ENCODE measurements at places on chromosomes 7 and 10. TPM values are rescaled to one million over a fixed set of nuclear protein-coding genes. Genes with fewer than 3 reads are reported as not detected.

FGL2 gene
- not detected for total RNA-seq

CFTR gene
- not detected for total RNA-seq

MPP7 gene
- total RNA-seq: 0.10 TPM

GPRIN2 gene
- 32.7 TPM for total RNA-seq

PRSS2 gene
- total RNA-seq: not detected

FUOM gene
- total RNA-seq: 16.0 TPM

DMBT1 gene
- 0.22 TPM for total RNA-seq

UCMA gene
- not detected for total RNA-seq

AEBP1 gene
- total RNA-seq: not detected

SFRP4 gene
- 4.0 TPM for total RNA-seq

RNF32 gene
- 1.6 TPM for total RNA-seq

GSTO2 gene
- 1.5 TPM for total RNA-seq

LRRC61 gene
- 0.20 TPM for total RNA-seq

FAM180A gene
- not detected for total RNA-seq

SDK1 gene
- 0.72 TPM for total RNA-seq

GCK gene
- total RNA-seq: not detected

CRHR2 gene
- total RNA-seq: not detected

NXPH1 gene
- not detected for total RNA-seq

EPO gene
- total RNA-seq: not detected

CACNA2D1 gene
- 10.2 TPM for total RNA-seq

SMKR1 gene
- total RNA-seq: 10.1 TPM

COPS6 gene
- total RNA-seq: 184 TPM

UNC5B gene
- total RNA-seq: 1.8 TPM

TSPAN12 gene
- 0.61 TPM for total RNA-seq

MYO3A gene
- not detected for total RNA-seq

CDK1 gene
- 89.5 TPM for total RNA-seq

SPDYE6 gene
- not detected for total RNA-seq

TFEC gene
- total RNA-seq: not detected

ACTL6B gene
- not detected for total RNA-seq

SLC26A5 gene
- total RNA-seq: not detected

GSAP gene
- total RNA-seq: 2.9 TPM

SPDYE2B gene
- total RNA-seq: not detected

PON1 gene
- 0.64 TPM for total RNA-seq

ANKRD1 gene
- 14.1 TPM for total RNA-seq

ZNF37A gene
- 6.1 TPM for total RNA-seq

MYH16 gene
- total RNA-seq: 0.32 TPM

CPN1 gene
- 0.20 TPM for total RNA-seq

VAX1 gene
- 1.5 TPM for total RNA-seq

INMT gene
- not detected for total RNA-seq

PDLIM1 gene
- total RNA-seq: 231 TPM

NEUROD6 gene
- total RNA-seq: not detected

LZTS2 gene
- total RNA-seq: 46.6 TPM

VDAC2 gene
- total RNA-seq: 339 TPM

PPP1R9A gene
- total RNA-seq: 3.8 TPM

MYPN gene
- 2.0 TPM for total RNA-seq

MRM2 gene
- 53.1 TPM for total RNA-seq

PNLIPRP2 gene
- total RNA-seq: not detected

DRGX gene
- total RNA-seq: not detected

NFE2L3 gene
- total RNA-seq: 8.1 TPM

CFAP46 gene
- total RNA-seq: 1.5 TPM

VSIR gene
- 31.1 TPM for total RNA-seq

ITIH2 gene
- total RNA-seq: 0.31 TPM

OR2F1 gene
- total RNA-seq: not detected

DPP6 gene
- not detected for total RNA-seq
